ENCODE measurements at places on chromosomes 16 and 17. TPM values are rescaled to one million over a fixed set of nuclear protein-coding genes. Genes with fewer than 3 reads are reported as not detected.

Gene CLEC10A
- total RNA-seq, result 3.0 TPM

Gene ARHGDIG
- total RNA-seq, result not detected

Gene CSH1
- total RNA-seq, result not detected

Gene ZSCAN10
- not detected for total RNA-seq

Gene SLC5A11
- total RNA-seq, result not detected

Gene HEATR9
- total RNA-seq, result not detected

Gene SLC16A13
- total RNA-seq, result 3.0 TPM

Gene CDRT15L2
- not detected for total RNA-seq

- no peak for DNase-seq
Observed at GRCh38 chr16:11024333-11025053, 80.1 kb downstream of the CLEC16A start.

DNA sequence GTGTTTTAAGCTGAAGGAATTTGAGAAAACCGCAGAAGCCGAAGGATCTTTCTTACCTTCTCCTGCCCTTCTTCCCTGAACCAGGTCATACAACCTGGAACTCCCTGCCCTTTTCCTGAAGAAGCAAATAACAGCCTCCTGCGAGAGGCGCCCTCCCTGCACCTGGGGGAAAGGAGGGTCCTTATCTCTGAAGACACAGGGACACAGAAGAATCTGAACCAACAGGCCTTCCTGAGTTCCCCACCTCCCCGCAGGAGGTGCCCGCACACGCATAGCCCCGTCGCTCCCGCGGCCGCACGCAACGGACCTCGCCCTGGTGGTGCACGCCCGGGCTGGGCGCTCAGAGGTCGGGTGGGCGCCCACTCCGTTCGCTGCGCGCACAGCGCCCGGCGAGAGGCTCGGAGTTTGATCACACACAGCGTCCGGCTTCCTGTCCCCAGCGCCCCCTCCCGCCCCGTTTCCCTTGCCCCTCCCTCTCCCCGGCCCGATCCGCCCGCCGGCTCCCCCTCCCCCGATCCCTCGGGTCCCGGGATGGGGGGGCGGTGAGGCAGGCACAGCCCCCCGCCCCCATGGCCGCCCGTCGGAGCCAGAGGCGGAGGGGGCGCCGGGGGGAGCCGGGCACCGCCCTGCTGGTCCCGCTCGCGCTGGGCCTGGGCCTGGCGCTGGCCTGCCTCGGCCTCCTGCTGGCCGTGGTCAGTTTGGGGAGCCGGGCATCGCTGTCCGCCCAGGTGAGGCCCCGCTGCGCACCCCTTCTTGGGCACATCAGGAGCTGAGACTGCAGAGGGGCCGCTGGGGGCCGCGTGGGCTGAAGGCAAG, at the start of gene TNFSF12:
Gene TNFSF12, plus strand, starts transcription at position 474 of the 816 bp plus-strand sequence. Its CDS starts 96 bp downstream, at position 570.
- peak; percentile 34 for DNase-seq

GRCh38 chr17:61144137-61144536, 255.5 kb upstream of the TBX2 start:
- no peak for DNase-seq

GRCh38 chr17:69286257-69286656, 40.7 kb downstream of the ABCA5 start:
- no peak for DNase-seq

DNA sequence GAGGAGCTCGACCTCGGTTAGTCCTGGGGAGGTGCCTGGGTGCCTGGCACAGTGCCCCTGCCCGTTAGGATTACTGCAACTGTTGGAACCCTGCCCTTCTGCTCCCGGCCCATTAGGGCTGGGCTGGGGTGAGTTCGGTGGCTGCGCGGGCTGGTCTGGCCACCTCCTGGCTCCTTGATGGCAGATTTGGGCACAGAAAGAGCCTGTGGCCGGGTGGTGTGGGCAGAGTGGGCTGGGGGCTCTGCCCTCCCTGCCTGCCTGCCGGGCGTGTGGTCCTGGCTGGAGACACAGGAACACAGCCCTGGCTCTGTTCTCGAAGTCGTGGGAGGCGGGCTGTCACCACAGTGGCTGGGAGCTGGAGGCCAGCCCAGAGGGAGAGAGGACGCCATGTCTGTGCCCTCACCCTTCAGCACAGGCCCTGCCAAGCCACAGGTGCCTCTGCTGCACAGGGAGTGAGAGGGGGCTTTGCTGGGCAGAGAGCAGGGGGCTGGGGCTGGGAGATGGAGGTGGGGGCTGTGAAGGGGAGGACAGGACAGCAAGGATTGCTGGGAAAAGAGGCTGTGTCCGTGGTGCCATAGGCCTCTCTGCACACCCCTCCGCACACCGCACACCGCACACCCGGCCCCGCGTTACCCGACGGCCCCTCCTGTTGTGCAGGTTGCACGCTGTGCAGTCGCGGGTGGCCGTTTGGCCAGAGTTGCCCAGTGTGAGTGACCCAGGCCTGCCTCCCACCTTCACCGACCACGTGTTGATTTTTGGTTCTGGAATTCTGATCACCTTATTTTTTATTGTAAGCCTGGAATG, 236.6 kb upstream of the GSE1 start:
- DNase-seq, result no peak

DNA sequence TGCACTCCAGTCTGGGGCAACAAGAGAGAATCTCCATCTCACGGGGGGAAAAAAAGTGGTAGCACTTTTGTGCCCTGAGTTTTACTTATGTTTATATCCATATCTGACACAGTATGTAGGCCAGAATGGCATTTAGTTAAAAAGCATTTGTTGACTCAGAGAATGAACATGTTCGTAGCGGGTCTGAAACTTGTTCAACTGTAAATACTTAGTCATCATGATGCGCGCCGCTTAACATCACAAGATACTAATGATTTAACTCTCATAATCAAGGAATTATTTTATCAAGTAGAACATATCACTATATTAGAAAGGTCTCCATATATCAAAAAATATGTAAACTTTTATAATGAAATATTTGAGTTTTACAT, 55.3 kb upstream of the ITGA2B start:
- DNase-seq, result no peak

GRCh38 chr16:85607321-85607765, 5.8 kb upstream of the GSE1 start:
- DNase-seq, result no peak

- peak; percentile 86 for DNase-seq
Observed at GRCh38 chr16:55655897-55656681, at the start of gene SLC6A2. Gene SLC6A2, plus strand, starts transcription at chr16:55655988. Its CDS starts 707 bp downstream, at chr16:55656695.

- no peak for DNase-seq
Observed at GRCh38 chr17:77836557-77837041, 121.9 kb upstream of the TNRC6C start.

DNA sequence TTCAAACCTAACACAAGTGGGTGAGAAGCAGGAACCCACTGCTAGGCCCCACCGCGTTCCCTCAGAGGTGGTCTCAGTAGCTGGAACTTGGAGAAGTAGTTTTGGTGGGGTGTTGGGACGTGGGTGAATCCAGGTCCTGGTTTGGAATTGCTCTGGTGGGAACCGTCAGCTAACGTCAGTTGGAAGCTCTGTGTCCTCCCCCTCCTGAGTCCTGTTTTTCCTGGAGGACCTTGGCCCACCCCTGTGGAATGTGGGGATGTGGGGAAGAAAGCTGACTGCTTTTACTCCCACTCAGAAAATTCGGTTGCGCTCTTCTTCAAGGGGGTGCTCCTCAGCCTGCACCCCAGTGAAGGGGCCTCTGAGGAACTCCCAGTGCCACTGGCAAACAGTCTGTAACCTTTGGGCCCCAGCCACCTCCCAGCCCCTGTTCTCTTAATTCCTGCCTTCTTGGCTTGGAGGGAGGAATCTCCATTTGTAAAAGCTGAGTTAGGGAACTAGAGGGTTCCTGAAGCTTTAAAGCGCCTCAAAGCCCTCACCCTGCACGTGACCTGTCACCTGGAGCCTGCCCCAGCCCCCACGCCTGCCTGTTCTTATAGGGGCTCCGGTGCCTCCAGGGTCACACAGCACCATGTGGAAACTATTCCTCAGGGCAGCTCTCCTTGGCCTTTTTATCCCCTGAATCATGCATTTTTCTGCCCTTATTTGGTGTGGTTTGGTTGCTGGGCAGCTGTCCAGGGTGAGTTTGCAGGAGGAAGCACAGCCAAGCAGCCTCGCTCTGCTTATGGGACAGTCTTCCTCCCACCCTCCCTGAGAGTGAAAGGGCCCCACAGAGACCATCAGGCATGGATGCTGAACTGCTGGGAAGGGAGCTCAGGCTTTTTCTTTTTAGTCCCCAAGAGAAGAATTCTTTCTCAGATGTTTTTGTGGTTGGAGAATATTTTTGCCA, 16.2 kb upstream of the NAGLU start:
- DNase-seq, result peak; percentile 97

DNA sequence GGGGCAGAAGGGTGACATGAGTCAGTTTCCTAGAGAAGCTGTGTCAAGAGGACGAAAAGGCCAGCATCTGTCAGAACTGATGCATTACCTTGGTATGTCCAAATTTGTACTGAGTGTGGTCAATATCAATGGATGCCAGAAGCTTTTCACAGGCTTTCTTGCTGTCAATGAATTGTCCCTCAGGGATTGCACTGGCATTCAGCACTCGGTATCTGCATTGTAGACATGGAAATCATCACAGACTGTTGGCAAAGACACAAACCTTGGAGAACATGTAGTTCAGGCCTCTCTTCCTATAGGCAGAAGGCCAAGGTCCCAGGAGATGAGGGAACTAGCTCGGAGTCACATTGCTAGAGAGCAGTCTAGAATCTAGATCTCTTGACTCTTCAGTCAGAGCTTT, 16.6 kb downstream of the MYH3 start:
- no peak for DNase-seq

- no peak for DNase-seq
Observed at GRCh38 chr16:88744577-88745521, 38.5 kb downstream of the CTU2 start.

DNA sequence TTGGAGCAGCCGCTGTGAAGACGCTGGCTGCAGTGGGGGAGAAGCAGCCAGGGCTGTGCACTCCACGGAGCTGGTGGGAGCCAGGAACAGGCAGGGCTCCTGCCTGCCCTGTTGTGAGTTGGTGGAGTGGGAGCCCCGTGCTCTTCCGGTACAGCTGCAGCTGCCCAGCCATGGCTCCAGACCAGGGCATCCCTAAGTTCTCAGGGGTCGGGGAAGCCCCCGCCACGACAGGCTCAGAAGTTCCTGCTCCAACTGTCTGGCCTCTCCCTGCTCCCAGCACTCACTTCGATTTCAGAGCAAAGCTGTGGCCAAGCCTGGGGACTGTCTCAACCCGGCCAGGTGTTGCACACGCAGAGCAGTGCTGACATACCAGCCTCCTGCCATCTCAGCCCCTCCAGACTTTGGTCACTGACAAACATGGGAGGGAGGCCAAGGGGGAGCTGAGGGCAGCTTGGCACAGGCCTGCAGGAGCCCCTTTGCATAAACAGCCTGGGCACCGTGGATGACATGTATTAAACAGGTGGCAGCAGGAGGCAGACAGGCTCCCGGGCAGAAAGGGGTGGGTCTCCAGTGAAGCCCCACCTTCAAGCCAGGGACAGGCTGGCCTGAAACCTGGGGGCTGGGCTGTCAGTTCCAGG, 13.9 kb upstream of the KDM8 start:
- no peak for DNase-seq

- no peak for DNase-seq
Observed at GRCh38 chr17:7224110-7224509, 4.4 kb downstream of the ACADVL start.

GRCh38 chr16:87066133-87067002, 250.8 kb downstream of the C16orf95 start:
- DNase-seq, result no peak

- DNase-seq, result no peak
Observed at GRCh38 chr16:88402551-88403240, 19.9 kb downstream of the ZNF469 start.

- DNase-seq, result no peak
Observed at GRCh38 chr16:1089822-1090619, 6.0 kb downstream of the C1QTNF8 start.

- no peak for DNase-seq
Observed at GRCh38 chr17:10046786-10047785, 142.0 kb upstream of the RCVRN start.

- DNase-seq, result peak; percentile 26
Observed at GRCh38 chr17:35486920-35487732, 38.6 kb upstream of the SLFN13 start.

DNA sequence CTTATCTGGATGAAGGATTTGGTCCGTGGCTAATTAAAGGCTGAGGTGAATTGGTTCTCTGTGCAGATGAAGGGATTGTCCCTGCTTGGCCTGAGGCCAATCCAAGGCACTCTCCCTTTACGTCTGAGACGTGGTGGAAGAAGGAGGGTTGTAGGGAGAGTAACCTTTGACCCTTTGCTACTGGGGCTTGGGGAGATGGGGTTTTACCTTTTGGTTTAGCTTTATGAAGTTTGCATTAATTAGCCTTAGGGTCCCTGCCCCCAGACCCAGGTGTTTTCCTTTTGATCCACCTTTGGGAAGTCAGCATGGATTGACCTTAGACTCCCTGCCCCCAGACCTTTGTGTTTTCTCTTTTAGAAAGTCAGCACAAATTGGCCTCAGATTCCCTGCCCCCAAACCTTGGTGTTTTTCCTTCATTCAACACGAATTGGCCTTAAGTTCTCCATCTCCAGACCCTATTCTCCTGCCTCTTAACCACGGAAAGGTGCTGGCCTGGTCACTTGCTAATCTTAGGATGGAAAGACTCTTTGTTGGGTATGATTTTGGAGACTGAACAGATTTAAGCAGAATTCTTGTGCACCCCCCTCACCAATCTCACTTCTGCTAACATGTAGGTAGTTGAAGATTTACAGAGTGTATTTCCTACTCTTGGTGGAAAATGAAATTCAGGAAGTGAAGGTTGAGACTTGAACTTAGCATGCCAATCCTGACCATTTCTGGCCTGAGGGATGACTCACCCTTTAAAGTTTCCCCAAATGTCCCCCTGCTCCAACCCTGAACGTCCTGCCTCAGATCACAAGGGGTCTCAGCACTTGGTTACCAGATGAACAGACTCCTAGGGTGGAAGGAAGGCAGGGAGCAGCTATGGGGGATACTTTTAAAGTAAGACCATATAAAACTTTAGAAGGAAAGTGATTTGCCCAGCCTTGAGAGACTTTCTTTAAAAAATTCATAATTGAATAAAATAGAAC, 23.1 kb upstream of the MMD start:
- DNase-seq, result no peak

GRCh38 chr17:322006-322780, 30.4 kb downstream of the RPH3AL start:
- DNase-seq, result no peak

GRCh38 chr17:22695228-22695619, 1002.9 kb downstream of the KCNJ18 start:
- no peak for DNase-seq

GRCh38 chr17:69357701-69358100, 30.8 kb upstream of the ABCA5 start:
- no peak for DNase-seq

- peak; percentile 54 for DNase-seq
Observed at GRCh38 chr17:39016193-39017153, 49.3 kb upstream of the FBXO47 start.

DNA sequence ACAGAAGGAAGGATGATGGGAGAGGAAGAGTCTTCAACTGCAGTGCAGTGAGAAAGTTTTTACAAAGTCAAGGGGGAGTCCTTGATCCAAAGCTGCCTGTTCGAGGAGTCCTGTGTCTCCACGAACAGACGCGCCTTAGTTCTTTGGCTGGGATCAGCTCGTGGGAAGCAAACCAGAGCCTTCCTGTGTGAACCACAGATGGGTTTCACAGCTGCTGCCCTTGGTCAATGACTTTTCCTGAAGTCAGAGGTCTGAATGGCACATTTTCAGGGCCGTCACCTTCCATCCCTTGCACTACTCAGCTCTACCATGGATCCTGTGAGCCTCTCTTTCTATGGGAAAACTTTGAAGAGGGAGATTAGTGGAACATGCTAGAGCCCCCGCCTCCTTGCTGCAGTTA, 4.2 kb upstream of the SBK1 start:
- no peak for DNase-seq

All from lower leg skin (tissue), 4 donors.